ENCODE measurements at places on chromosomes 13 and 19. TPM values are rescaled to one million over a fixed set of nuclear protein-coding genes. Genes with fewer than 3 reads are reported as not detected.
A peak's percentile ranks its signal among the peaks of the same experiment; 100 is the strongest.

DNA sequence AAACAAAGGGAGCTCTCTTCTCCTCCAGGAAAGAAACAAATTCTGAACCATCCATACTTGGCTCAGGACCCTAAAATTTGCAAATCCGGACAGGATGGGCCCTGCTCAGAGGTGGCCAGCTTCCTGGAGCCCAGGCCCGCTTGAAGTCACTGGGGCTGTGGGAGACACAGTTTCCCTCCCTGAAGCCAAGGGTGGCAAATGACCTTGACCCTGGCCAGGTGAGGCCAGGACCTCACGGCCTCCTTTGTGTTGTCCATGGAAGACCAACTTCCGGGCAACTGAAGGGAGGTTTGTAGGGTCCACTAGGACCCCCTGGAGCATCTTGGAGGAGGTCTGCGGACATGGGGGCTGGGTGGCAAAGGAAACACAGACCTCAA lies 5.5 kb downstream of the NANOS3 start:
- no peak for DNase-seq

DNA sequence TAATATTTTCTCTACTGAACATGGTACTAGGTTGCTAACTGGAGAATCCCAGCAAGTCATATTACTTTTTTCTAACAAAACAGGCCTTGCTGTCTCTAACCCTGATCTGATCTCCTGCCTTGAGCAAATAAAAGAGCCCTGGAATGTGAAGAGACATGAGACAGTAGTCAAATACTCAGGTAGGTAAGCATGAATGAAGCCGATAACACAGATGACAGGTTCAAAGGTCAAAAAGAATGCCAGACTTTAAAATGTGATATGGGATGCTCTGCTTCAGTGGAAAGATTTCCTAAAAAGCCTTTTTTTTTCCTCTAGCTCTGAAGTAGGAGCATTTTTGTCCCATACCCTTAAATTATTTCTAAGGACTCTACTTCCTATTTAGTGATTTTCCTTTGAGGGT lies 28.7 kb downstream of the ZNF726 start:
- no peak for DNase-seq

DNA sequence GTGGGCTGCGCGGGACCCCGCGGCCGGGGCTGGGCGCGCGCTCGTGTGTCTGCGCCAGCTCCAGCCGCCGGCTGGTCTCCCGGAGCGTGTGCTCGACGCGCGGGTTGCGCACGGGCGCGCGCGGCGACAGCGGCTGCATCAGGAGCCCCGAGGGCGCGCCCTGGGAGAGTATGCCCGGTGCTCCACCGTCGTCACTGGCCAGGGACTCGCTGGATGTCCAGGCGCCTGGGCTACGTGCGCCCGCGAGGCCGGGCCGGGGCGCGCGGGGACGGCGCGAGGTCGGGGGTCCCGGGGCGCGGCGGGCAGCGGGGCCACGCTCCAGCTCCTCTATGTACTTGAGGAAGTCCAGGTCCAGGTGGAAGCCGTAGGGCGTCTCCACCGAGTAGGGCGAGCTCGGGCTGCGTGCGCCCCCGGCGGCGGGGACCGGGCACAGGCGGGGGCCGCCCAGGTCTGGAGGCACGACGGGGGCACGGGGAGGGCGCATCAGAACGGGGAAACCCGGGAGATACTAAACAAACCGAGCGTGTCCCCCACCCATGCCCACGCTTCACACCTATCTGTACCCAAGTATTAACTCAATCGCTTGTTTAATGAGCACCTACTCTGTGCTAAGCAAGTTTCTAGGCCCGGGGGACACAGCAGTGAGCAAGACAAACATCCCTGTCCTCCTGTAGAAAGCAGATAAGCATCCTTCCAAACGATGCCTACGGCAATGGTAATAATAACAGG lies 7.6 kb downstream of the KANK3 start:
- DNase-seq, result no peak

ZC3H13 gene
- total RNA-seq, result 8.2 TPM

DNA sequence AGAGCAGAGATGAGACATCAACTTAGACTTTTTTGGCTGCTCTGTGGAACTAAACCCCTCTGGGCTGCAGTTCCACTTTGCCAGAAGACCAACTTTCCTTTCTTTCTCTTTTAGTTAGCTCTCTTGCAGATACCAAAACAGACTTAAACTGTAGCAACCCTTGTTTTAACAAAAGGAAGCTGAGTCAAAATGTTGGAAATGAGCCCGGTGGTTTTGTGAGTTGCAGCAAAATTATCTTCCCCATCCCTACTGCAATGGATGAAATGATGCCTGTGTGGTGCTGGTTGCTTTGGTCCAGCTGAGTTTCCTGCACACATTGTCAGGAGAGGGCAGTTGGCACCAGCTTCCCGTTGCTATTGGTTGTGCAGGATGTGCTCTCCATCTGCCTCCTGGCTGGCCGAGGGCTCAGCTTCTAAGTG lies 115.3 kb downstream of the LRCH1 start:
- peak; percentile 89 for DNase-seq

DNA sequence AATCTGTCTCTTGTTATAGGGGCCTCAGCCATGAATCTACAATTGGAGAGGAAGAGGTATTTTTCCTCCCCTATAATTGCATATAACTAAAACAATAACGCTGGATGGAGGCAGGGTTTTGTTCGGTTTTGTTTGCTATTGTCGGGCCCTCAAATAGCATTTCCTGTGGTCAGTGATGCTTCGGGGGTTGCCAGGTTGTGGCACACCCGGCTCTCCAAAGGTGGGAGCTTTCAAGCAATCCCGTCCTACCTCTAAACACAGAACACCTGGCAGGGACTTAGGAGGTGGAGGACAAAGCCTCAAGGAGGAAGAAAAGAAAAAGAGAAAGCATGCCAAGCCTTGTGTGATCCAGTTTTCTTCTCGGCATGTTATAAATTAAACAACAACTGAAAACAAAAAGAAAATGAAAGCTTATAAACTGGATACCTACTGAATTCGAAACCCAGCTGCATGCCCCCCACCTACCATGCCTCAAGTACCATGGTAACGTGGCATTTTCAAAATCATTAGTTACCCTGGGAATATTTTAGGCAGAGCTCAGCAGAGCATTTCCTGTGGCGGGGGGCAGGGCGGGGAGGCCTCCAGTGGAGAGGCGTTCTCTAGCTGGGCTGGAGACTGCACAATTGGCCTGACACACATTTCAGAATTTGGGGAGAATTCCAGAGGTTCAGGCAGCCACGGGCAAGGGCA lies 213.8 kb downstream of the DCLK1 start:
- no peak for DNase-seq

DNA sequence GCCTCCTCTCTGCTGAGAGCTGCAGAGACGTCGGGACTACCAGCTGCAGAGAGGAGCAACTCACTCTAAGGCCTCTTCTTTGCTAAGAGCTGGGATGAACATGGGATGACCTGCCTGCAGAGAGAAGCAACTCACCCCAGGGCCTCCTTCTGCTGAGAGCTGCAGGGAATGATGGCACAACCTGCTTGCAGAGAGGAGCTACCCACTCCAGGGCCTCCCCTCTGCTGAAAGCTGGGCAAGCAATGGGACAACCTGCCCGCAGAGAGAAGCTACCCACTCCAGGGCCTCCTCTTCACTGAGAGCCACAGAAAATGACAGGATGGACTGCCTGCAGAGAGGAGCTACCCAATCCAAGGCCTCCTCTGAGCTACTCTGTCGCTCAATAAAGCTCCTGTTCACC lies 6.9 kb upstream of the MLLT1 start:
- DNase-seq, result no peak

BORA gene
- 3.0 TPM for total RNA-seq

USHBP1 gene
- total RNA-seq, result 20.9 TPM

DNA sequence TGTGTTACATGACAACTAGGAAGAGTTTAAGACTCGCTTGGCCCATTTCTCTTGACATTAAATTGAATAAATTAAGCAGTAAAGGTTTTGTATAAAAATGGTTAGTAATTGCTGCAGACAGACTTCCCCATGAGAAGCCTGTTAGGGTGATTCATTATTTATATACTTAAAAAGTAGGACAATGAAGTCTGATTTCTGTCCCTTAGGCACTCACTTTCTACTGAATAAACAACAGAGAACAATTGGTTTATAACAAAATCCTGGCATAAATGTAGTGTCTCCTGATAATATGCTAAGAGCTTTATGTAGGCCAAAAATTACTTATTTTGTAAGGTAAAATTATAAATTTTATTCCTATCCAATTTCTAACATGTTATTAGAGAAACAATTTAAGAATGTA lies 2138.5 kb upstream of the PCDH20 start:
- no peak for DNase-seq

DNA sequence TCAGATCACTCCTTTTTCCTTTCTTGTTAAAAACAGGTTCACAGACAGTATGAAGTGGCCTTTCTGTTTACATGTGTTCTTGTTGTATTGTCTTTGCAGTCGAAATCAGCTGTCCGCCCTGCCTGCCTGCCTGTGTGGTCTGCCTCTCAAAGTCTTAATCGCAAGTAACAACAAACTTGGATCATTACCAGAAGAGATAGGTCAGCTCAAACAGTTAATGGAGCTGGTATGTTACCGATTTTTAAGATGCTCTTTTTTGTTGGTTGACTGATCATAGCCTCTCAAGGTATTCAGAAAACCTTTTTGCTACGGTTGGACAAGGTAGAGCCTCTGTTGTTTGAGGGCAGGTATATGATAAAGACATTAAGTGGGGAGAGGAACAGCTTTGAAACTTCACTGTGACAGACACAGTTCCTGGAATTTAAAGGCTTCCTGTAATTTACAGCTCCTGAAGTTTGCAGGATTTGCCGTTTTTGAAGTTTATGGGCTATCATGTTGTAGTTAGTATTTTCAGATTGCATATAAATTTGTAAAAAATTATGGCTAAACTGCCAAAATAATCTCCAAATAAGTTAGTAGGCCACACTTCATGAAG lies 116.1 kb downstream of the LRCH1 start:
- DNase-seq, result no peak

PODNL1 gene
- total RNA-seq, result 0.25 TPM

NOVA2 gene
- 5.1 TPM for total RNA-seq

GRCh38 chr13:33806470-33807248 lies 11.3 kb upstream of the RFC3 start:
- no peak for DNase-seq

CYP4F12 gene
- total RNA-seq, result not detected

DNA sequence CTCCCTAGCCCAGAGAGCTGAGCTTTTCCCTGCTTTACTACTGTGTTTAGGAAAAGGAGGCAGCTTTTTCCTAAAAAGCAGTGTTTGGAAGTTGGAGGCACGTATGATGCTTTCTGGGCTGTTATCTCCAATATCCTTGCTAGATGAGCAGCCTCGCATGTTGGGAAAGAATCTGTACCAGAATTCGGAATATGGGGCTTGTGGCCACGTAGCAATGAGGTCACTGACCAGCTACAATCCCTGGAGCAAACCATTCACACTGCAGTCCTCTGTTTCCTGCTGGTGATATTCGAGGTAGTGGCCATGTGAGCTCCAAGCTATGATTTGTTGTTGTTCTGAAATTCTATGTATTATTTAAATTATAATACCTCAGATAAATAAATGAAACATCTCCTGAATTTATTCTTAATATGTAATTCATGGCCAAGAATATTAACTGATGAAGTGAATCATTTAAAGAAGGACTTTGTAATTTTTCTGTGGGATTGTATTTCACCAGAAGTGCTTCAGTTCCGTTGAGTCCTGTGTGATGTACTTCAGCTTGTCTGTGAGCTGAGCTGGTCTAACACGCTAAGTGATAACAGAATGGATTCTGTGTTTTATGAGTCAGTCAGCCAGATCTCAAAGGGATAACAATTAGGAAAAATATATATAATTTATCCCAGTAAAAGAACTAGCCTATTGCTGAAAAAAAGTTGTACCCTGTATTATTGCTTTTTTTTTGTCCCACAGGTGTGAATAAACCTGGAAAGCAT lies 319.5 kb downstream of the SHISA2 start:
- DNase-seq, result no peak

- DNase-seq, result no peak
Measured at GRCh38 chr13:29830000-29830399, 20.4 kb downstream of the UBL3 start.

DNA sequence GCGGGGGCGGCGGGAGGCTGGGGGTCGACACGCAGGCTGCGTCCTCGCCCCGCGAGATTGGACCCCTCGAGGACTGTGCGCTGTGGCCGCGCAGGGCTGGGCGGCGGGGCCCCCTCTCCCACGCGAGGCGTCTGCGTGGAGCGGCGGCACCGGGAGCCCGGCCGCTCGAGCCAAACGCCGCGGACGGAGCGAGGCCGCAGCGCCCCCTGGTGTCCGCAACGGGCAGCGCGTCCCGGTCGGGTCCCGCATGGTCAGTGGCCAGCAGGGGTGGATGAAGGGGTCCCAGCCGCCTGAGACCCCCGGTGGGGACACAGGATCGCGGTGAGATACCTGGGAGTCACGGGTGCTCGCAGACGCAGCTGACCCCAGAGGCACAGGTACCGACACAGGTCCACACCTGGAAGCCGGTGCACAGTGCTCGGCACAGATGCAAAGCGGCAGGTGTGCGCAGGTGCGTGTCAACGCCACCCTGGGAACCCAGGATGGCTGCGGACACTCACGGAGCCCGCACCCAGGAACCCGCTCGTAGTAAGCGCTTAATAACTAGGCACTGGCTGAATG lies 2.1 kb upstream of the CIRBP start:
- DNase-seq, result peak; percentile 55
